ENCODE measurements at places on chromosomes 1 and 21.
A peak's percentile ranks its signal among the peaks of the same experiment; 100 is the strongest.

DNA sequence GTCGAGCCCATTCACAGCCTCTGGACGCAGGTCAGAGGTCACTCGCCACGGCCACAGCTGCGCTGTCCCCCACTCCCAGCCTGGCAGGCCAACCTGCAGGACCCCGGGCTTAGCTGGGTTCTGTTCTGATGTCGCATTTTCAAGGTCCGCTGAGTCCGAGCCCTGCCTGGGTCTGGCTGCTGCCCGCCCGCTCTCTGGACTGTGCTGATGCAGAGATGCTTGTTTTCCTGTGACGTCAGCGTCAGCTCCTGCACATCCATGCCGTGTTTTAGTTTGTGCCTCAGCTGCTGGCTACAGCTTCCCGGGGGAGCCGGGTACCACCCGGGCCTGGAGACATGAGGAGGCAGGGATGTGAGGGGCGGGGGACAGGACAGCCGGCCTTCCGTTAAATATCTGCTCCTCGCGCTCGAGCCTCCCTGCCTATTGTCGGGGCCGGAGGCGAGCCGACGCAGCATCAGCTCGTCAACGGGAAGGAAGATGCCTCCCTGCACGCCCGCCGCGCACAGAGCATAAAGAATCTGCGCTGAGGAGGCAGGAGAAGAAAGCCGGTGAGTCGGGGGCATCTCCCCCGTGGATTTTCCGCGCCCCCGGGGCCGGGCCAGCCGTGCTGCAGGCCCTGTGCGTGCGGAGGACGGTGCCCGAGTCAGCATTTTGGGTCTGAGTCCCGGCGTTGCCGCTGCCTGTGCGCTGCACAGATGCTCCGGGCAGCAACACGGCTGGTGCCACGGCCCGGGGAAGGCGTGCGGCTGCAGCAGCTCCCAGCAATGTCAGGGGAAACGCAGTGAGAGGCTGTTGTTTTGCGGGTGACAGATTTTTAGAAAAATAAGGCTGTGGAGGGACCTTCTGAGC lies 23.4 kb downstream of the PRKCZ start:
- no peak for DNase-seq

- no peak for DNase-seq
Measured at GRCh38 chr21:42547001-42547905, 33.6 kb downstream of the SLC37A1 start.

- DNase-seq = no peak
Measured at GRCh38 chr1:218068241-218068640, 216.9 kb upstream of the RRP15 start.

DNA sequence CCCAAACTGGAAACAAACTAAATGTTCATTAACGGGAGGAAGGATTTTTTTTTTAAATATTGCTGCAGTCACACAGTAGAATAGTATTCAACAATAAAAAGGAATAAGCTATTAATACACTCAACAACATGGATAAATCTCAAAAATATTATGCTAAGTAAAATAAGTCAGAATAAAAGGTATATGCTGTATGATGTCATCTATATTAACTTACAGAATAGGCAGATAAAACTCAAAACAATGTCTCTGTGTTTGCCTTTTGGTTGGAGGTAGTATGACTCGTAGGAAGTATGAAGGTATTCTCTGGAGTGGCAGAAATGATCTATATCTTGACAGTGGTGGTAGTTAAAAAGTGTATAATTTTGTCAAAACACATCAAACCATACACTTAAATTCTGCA lies 6.1 kb upstream of the ST6GALNAC5 start:
- no peak for DNase-seq

GRCh38 chr1:41743366-41743765 lies 175.4 kb downstream of the HIVEP3 start:
- no peak for DNase-seq

DNA sequence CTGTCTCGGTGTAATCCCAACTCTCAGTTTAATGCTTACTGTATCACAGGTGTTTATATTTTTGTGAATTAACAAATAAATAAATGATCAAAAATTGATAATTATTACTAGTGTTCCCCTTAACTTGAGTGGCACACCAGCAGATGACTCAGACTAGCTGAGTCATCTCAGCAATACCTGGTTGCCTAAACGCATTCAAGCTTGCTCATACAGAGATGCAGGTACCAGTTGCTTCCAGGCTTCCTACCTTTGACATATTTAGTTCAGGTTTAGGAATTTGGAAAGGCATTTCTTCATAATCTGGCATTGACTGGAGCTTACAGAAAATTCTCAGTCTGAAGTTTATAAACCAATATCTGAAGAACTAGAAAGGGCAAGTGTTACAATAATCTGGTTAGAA lies 78.9 kb upstream of the LMO4 start:
- no peak for DNase-seq

DNA sequence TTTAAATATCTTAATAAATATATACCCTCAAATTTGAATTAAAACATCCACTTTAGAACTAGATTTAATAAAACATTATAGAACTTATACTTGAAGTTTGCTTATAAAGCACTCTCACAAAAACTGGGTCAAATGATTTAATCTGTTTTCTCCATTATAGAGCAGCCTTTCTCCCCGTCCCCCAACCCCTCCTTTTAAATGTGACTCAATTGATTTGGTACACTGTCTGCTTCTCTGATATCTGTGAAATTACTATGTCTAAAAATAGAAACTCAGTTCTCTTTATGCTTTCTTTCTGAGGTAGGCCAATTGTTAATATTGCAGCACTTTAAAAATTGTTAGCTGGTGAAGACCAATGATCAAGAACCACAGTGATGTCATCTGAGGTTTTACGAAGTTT lies 6.9 kb upstream of the ZBTB21 start:
- DNase-seq = no peak

DNA sequence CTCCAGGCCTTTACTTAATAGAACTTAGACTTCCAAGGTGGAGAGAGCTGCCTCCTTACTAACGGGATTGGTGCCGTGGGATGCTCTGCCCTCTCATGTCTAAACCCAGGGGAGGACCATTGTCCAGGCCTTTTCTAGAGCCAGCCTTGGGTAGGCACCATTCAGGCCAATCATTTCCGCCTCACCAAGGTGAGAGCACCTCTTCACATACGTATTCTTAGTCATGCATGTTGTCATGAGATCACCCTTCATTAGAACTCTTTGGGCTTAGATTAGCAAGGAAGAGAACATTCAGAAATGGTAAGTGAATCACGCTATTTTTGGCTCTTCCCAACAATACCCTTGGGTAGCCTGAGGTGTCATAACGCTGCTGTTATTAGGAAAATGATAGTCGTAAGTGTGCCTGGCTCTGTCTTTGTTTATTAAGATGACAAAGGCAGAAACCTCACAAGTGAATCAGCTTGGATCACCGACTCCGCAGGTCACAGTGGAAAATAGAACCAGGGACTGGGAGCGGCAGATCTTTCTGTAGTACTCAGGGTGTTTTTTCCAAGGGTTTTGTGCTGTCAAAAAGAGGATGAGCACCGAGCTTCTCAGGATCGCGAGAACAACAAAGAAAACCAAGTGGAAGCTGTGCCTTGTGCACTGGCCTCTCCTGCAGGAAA lies 55.0 kb downstream of the HUNK start:
- no peak for DNase-seq

DNA sequence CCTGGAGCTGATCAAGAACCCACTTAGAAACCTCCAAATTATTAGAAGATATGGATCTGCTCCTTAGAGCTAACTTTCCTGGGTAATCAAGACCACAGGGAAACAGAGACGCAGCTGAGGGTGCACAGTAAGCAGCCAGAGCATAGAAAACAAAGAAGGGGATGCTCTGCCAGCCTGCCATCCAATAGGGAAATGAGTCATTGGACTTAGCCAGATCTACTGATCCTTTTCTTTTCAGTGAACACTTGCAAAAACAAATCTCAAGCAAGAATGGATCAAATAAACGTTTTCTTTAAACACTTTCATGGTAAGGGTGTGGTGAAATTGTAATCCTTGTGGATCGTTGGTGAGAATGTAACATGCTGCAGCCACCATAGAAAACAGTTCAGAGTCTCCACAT lies 474.0 kb downstream of the LTN1 start:
- no peak for DNase-seq

DNA sequence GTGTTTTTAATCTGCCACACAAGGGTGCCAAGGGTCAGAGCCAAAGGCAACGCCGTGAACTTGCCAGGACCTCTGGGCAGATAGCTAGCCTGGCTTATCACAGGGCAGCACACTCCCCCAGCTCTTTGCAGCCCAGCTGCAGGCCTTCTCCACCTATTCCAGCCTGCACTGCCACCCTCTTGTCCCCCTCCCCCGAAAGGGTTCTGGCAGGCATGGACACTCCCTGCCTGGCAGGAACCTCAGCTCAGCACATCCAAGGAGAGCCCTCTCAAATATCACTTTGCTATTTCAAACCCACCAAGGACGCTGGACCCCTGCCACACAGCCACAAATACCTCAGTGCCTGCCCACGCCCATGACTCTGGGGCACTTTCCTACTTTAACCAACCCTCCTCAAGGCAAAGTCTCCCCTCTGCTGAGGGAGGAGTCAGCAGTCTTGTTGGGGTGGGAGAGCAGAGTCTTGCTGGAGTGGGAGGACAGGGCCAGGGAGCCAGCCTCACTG lies 9.1 kb downstream of the SSBP3 start:
- DNase-seq = no peak

DNA sequence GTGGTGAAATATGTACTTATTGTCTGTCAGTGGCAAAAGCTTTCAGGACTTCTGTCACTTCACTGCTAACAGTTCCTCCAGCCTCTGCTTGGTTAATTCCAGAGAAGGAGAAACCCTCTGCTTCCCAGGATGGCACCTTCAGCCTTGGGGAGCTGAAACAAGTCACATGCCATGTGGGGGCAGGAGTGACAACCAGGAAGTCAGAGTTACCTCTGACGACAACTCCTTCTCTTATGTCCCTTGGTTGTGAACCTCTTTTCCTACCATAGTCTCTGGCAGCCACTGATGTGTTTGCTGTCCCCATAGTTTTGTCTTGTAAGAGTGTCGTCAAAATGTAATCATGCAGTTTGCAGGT lies 53.6 kb downstream of the FCRL5 start:
- no peak for DNase-seq

GRCh38 chr1:214009423-214010196 lies 21.8 kb downstream of the PROX1 start:
- no peak for DNase-seq

DNA sequence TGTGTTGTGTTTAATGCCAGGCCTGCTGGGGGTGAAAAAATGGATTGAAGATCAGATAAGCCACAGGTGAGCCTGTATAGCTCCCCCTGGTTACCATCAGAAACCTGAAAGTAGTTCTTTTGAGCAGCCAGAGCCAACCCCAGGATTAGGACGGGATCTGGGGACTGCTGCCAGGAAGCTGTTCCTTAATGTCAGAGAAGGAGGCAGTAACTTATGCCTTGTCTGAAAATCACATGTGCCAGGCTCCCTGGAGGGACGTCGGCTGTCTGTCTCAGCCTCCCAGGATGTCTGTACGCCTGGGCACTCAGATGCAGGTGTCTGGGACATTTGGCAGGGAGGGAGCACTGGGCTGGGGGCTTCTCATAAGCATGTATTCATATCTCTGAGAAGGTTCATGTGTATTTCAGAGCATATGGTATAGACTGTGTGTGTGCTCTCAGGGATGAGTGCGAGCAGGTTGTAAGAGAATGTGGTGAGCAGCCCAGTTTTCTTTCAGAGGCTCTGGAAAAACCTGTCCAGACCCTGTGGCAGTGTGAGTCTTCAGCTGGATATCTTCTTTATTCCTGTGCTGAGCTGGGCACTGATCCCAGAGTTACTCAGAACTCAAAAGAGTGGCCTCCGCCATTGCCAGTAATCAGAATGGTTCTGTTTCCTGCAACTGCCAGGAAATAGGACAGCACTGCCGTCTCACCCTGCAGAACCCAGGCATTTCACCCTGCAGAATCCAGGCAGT lies 2.8 kb downstream of the FAM43B start:
- DNase-seq = no peak

- no peak for DNase-seq
Measured at GRCh38 chr1:84861516-84861915, 31.5 kb downstream of the LPAR3 start.

GRCh38 chr1:36687312-36687711 lies 204.6 kb upstream of the CSF3R start:
- DNase-seq = no peak

GRCh38 chr1:206975306-206975705 lies 5.0 kb upstream of the FCAMR start:
- DNase-seq = no peak

DNA sequence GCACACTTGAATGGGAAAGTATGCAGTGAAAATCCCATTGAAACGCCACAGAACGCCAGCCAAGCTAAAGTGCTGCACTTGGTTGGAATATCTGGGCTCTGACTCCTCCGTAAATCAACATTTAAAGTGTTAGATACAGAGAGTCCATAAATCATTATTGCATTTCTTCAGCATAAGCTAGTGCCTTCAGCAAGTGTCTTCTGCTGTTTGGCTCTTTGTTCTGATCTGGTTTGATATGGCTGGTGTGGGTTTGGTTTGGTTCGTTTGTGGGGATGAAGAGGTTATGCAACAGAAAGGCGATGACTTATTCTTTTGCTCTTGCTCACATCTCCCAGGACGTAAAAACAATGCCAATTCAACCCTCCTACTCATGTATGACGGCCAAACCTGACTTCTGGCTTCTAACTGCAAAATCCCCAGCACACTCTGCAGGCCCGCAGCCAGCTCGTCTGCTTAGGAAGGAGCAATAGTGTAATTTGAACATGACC lies 121.8 kb upstream of the ERG start:
- peak; percentile 72 for DNase-seq

DNA sequence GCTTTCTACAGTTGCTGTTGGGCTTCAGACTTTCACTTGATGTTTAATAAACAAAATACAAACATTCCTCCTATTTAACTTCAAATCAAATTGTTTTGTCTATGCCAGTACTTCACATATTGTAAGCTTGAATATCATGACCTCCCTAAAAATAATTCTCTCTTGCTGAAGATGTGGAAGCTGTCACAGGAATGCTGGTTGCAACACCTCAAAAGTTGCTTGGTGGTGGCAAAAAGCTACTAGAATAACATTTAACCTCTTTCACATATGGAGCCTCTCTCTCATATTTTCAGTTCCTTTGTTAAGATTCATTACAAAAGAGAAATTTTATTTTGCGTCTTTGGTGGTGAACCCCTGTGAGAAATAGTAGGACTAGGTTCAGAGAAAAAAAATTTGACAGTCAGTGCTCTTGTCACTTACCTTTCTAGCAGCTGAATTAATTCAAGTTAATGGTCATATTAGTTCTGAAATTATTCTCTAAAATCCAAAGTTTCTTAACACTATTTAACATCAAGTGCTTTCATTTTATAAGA lies 25.5 kb upstream of the F13B start:
- DNase-seq = no peak

- no peak for DNase-seq
Measured at GRCh38 chr1:3482378-3482849, 27.9 kb downstream of the ARHGEF16 start.

- no peak for DNase-seq
Measured at GRCh38 chr1:40362699-40363098, 10.8 kb upstream of the SMAP2 start.

DNA sequence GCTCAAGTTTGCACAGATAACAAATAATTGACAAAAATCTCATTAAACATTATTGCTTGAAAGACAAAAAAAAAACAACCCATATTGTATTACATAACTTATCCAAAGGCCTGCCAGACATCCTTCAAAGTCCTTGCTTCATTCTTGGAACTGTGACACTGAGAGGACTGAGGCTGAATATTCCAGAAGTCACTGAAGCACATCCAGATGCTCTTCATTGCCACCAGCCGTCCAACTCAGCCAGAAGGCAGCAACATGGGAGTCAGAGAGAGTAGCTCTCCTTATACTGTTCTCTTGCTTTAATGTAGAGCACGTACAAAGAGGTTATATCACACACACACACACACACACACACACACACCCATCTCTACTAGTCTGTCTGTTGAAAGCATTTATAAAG lies 755.0 kb downstream of the LTN1 start:
- no peak for DNase-seq

Measured in left forelimb (tissue), 1 donor.